ENCODE measurements at places on chromosomes 7 and 10. TPM values are rescaled to one million over a fixed set of nuclear protein-coding genes. Genes with fewer than 3 reads are reported as not detected.

The TFR2 gene
- total RNA-seq, result 4.5 TPM

The SPAG6 gene
- not detected for total RNA-seq

The ADAM22 gene
- 0.54 TPM for total RNA-seq

The OR6B1 gene
- total RNA-seq, result not detected

The CYP26C1 gene
- total RNA-seq, result 4.7 TPM

The GRID1 gene
- not detected for total RNA-seq

The C7orf57 gene
- not detected for total RNA-seq

The GPR158 gene
- total RNA-seq, result 4.9 TPM

The FOXP2 gene
- total RNA-seq, result not detected

The KLF14 gene
- not detected for total RNA-seq

The AZGP1 gene
- total RNA-seq, result not detected

The CPA4 gene
- total RNA-seq, result 56.7 TPM

The SEMA3D gene
- 0.49 TPM for total RNA-seq

The ADRB1 gene
- not detected for total RNA-seq

The GIMAP4 gene
- 1.8 TPM for total RNA-seq

The SPDYE8 gene
- total RNA-seq, result not detected

The RNF32 gene
- total RNA-seq, result not detected

The AKR1C1 gene
- 48.6 TPM for total RNA-seq

The HMX2 gene
- not detected for total RNA-seq

The CELF2 gene
- 11.9 TPM for total RNA-seq

The CYP3A7 gene
- total RNA-seq, result not detected

The TAF3 gene
- 1.9 TPM for total RNA-seq

The NRF1 gene
- 14.8 TPM for total RNA-seq

The ELMO1 gene
- total RNA-seq, result 5.8 TPM

The BAMBI gene
- 64.5 TPM for total RNA-seq

The HOXA1 gene
- not detected for total RNA-seq

The LGI1 gene
- not detected for total RNA-seq

The ACTR3C gene
- total RNA-seq, result not detected

The SHLD2 gene
- 29.6 TPM for total RNA-seq

The GSAP gene
- total RNA-seq, result 0.18 TPM

The CALML5 gene
- total RNA-seq, result not detected

The MACC1 gene
- total RNA-seq, result 0.18 TPM

The DPYSL4 gene
- total RNA-seq, result 47.1 TPM

The GTF2IRD2 gene
- total RNA-seq, result 1.9 TPM

The CHN2 gene
- 1.8 TPM for total RNA-seq

The ACSM6 gene
- not detected for total RNA-seq

The EBF3 gene
- total RNA-seq, result 38.5 TPM

The SOSTDC1 gene
- total RNA-seq, result not detected

The NME8 gene
- total RNA-seq, result not detected

The ZNF853 gene
- 1.1 TPM for total RNA-seq

The ICA1 gene
- not detected for total RNA-seq

The HOXA5 gene
- not detected for total RNA-seq

The CRYGN gene
- not detected for total RNA-seq

The PILRA gene
- total RNA-seq, result 1.1 TPM

Measured in cardiac atrium fibroblast (primary cell).